ENCODE measurements at places on chromosomes 12 and 14.

DNA sequence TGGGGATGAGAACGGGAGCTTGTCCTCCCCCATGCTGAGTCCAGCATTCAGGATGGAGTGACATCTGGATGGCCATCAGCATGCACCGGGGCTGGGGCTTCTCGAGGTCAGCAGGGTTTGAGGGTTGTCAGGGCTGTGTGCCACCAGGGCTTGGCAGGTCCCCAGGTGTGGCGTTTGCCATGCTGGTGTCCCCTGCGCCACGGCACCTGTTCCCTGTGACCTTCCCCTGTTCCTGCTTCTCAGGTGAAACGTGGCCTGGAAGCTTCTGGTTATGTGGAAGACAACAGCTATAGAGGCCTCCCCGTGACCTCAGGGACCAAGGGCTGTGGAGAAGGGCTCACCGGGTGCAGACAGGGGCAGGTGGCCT is 152.4 kb downstream of the KIF26A start:
- no peak for DNase-seq

DNA sequence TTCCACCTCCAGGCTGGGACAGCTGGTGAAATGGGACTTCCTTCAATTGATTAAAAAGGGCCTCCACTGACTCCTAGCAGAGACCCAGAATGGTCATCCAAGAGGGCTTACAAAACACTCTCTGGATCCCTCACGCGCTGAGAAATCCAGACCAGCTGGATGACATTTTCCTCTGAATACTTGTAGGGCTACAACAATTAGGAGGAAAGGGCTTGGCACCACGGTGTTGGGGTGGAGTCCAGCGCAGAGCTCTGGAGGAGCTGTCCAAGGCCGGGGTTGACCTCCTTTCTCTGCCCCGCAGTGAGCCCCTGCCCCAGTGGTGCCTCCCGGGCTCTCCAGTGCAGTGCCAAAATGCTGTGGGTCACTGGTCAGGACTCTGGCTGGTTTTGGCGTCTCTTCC is 189.0 kb upstream of the CCND2 start:
- no peak for DNase-seq

- DNase-seq: no peak
These were observed 32.4 kb downstream of the DENND5B start for GRCh38 chr12:31558521-31558920.

- no peak for DNase-seq
These were observed 139.2 kb downstream of the KICS2 start for GRCh38 chr12:64082866-64083268.

DNA sequence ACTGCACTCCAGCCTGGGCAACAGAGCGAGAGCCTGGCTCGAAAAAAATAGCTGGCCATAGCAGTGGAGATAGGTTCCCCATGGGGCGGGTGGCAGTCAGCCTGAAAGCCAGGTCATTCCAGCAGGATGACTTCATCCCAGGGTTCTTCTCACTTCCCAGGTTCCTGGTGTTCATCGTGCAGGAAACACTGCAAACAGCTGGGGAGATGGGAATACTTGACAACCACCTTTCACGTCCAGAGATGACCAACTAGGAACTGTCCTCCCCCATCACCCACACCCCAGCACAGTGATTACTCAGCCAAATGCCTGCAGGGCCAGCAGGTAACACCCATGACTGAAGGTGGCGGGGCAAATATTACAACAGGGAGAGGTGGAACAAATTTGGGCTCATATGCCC is 1.7 kb downstream of the VSIG10 start:
- no peak for DNase-seq
